ENCODE measurements at places on chromosomes 16 and 17.

DNA sequence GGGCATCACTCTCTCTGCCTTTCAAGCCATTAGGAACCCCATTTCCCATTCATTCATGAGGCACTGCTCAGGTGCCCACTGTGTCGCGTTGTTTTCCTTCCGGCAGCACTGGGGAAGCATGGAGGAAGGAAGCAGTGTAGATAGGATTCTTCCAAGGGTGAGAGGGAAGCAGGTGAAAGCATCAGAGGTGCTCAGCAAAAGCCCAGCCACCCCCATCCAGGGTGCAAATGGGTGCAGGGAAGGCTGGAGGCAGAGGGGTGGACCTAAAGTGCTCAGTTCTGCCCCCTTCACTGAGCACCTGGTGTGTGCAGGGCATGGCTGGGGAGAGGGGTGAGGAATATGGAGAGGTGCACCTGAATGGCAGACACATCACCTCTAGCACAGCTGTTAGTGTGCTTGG, 3.4 kb upstream of the NXPH3 start:
- H3K4me1 ChIP-seq: peaks cover 4% of the 10 kb centered on the region
- H3K4me3 ChIP-seq: no peak overlapping the region
- DNase-seq: no peak
- no peaks in the 10 kb centered on the region for H3K36me3 ChIP-seq

DNA sequence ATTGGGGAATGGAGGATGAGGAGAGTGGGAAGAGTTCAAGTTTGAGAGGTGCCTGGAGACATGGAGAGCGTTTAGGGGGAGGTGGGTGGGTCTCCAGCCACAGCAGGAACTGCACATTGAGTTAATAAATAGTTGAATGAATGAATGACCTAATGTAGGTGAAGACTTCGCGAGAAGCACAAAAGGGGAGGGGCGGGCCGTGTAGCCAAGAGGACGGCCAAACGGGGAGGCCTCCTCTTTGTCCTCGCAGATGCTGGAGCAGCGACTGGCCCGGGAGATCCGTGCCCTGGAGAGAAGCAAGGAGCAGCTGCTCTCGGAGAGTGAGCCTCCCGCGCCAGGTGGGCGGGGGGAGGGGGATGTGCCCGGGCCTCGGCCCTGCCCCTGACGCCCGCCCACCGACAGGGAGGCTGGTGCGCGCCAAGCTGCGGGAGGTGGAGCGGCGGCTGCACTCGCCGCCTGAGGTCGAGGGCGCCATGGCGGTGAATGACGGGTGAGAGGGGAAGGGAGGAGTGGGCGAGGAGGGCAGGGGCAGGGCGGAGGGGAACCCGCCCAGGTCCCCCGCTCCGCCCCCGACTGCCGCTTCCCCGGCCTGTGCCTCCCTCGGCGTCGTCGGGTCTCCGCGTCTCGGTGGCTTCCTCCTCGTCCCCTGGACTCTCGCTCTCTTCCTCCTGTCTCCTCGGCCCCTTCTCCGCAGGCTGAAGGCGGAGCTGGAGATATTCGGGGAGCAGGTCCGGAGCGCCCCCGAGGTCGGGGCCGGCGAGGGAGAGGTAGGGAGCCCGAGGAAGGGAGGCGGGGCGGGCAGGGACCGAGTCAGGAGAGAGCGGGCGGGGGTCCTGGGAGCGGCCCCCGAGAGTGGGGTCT, 12.9 kb downstream of the SYCE1L start:
- H3K4me3 ChIP-seq: peak overlapping the region; percentile 78
- H3K4me1 ChIP-seq: peaks cover 7% of the 10 kb centered on the region
- H3K27me3 ChIP-seq: no peaks in the 10 kb centered on the region

- peaks cover 3% of the 10 kb centered on the region for H3K36me3 ChIP-seq
- H3K27me3 ChIP-seq: no peaks in the 10 kb centered on the region
- H3K27ac ChIP-seq: peak overlapping the region; percentile 65
- no peak overlapping the region for H3K4me3 ChIP-seq
Measured at GRCh38 chr17:77442976-77443747, 302.4 kb downstream of the SEC14L1 start.

GRCh38 chr16:88730632-88731607, 24.6 kb downstream of the CTU2 start:
- DNase-seq: no peak
- H3K36me3 ChIP-seq: peaks cover 10% of the 10 kb centered on the region
- no peaks in the 10 kb centered on the region for H3K4me1 ChIP-seq
- no peak overlapping the region for H3K27ac ChIP-seq
- no peaks in the 10 kb centered on the region for H3K27me3 ChIP-seq
- no peak overlapping the region for H3K4me3 ChIP-seq

DNA sequence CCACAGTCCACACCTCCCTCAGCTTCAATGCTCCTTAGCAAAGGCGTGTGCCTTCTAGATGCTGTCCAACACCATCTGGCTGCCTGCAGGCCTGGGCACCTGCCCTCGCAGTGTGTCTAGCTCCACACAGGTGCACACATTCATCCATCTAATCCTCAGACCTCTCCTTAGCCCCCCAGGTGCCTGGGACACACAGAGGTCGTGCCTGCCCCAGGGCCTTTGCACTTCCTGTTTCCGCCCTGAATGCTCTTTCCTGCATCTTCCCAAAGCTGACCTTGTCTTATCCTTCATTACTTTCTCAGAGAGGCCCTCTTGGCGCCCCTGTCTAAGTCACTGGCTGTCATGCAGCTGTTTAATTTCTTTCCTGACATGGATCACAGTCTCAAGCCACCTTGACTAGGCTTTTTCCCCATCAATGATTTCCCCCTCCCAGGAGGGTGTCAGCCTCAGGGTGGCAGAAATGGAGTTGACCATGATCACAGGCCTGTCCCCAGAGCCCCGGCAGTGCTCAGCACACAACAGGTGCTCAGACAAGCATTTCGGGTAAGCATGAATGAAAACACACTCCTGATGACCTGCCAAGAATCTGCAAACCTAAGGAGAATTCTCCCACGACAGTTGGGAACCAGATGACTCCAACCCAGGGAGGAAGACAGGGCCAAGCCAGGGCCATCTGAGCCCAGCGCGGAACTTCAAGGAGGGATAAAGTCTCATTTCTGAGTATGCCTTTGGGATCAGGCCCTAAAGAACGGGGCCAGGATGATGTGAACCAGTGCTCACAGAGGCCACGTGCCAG, 76.3 kb downstream of the LITAF start:
- H3K4me1 ChIP-seq: peaks cover 2% of the 10 kb centered on the region
- no peak overlapping the region for H3K27ac ChIP-seq

GRCh38 chr17:39828443-39828842, 35.7 kb downstream of the IKZF3 start:
- no peaks in the 10 kb centered on the region for H3K4me1 ChIP-seq
- peaks cover 18% of the 10 kb centered on the region for H3K27me3 ChIP-seq
- H3K4me3 ChIP-seq: no peak overlapping the region
- H3K27ac ChIP-seq: no peak overlapping the region
- DNase-seq: no peak

DNA sequence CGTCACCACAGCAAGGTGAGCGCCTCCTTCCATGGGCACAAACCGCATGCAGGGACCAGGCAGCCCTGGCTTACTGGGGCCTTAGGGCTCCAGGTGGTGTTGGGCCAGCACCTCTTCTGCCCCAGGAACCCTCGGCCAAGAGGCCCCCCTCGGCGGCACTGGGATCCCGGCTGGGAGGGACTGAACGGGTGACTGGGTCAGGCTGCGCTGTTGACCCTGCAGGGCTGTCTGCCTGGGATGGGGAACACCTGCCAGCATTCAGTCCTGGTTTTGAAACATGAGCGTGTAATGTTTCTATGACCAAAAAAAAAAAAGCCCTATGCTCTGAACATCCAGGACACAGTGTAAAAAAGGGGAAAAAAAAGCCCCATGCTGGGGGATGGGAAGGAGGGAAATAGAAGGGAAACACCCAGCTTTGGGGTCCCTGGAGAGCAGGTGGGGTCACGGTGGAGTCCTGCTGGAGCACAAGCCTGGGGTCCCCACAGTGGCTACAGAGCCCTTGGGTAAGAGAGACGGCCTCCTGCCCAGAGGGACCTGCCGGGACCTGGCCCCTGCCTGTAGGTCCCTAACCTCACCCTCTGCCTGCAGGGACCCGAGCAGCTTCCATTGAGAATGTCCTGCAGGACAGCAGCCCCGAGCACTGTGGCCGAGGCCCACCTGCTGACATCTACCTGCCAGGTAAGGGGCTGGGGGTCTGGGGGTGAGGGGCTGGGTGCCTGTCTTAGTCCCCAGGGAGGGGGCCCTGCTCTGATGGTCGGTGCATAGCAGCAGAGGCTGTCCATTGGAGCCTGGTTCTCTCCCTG, 9.9 kb upstream of the NUDT16L1 start:
- H3K4me1 ChIP-seq: peaks cover 23% of the 10 kb centered on the region
- peaks cover 8% of the 10 kb centered on the region for H3K36me3 ChIP-seq
- no peak overlapping the region for H3K27ac ChIP-seq
- no peak overlapping the region for H3K4me3 ChIP-seq
- H3K27me3 ChIP-seq: no peaks in the 10 kb centered on the region

GRCh38 chr17:2158396-2158780, 103.5 kb downstream of the HIC1 start:
- H3K4me1 ChIP-seq: peaks cover 34% of the 10 kb centered on the region
- no peak for DNase-seq
- H3K27me3 ChIP-seq: no peaks in the 10 kb centered on the region
- no peak overlapping the region for H3K4me3 ChIP-seq

- H3K4me3 ChIP-seq: peak overlapping the region; percentile 53
- H3K4me1 ChIP-seq: peaks cover 37% of the 10 kb centered on the region
- no peak overlapping the region for H3K27ac ChIP-seq
- H3K27me3 ChIP-seq: peaks cover 10% of the 10 kb centered on the region
Measured at GRCh38 chr17:82370471-82371332, 863 bp upstream of the UTS2R start.

DNA sequence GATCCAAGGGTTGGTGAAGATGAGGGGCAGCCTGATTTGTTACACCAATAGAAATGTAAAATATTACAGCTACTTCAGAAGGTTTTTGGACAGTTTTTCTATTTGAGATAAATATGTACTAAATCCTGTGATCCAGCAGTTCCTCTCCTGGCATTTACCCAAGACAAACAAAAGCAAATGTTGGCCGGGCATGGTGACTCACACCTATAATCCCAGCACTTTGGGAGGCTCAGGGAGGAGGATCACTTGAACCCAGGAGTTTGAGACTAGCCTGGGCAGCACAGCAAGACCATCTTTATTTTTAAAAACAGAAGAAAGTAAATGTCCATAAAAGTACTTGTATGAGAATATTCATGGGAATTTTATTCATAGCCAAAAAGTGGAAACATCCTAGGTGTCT, 64.8 kb upstream of the MRC2 start:
- H3K27ac ChIP-seq: no peak overlapping the region
- peaks cover 40% of the 10 kb centered on the region for H3K36me3 ChIP-seq
- no peak overlapping the region for H3K4me3 ChIP-seq
- no peaks in the 10 kb centered on the region for H3K4me1 ChIP-seq

All from mesothelial cell of epicardium (in vitro differentiated cells).